Neuronal stem cell (in vitro differentiated cells): ENCODE measurements at places on chromosomes 6 and 20.

DNA sequence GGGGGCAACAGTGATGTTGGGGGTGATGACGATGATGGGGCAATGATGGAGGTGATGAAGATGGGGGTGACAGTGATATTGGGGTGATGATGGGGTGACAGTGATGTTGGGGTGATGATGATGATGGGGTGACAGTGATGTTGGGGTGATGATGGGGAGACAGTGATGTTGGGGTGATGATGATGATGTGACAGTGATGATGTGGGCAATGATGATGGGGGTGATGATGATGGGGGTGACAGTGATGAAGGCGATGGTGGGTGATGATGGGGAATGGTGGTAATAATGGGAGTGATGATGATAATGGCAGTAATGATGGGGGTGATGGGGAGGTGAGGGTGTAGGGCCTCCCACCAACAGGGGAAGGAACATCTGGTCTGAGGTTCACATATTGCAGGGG, 150.6 kb downstream of the ERMARD start:
- DNase-seq: no peak

- no peak for DNase-seq
These were observed 8.5 kb upstream of the CST11 start for GRCh38 chr20:23461180-23461579.

GRCh38 chr6:157312757-157313156, 10.6 kb downstream of the TMEM242 start:
- DNase-seq: peak; percentile 26

DNA sequence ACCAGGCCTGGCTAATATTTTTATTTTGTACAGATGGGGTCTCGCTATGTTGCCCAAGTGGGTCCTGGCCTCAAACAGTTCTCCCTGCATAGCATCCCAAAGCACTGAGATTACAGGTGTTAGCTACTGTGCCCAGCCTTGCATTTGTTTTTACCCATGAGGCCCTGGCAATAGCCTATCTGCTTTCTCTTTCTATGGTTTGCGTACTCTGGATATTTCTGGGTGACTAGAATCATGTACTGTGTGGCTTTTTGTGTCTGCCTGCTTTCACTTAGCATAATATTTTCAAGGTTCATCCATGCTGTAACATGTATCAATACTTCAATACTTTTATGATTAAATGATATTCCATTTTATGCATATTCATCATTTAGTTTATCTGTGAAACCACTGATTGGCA, 451.7 kb downstream of the GRIK2 start:
- no peak for DNase-seq

DNA sequence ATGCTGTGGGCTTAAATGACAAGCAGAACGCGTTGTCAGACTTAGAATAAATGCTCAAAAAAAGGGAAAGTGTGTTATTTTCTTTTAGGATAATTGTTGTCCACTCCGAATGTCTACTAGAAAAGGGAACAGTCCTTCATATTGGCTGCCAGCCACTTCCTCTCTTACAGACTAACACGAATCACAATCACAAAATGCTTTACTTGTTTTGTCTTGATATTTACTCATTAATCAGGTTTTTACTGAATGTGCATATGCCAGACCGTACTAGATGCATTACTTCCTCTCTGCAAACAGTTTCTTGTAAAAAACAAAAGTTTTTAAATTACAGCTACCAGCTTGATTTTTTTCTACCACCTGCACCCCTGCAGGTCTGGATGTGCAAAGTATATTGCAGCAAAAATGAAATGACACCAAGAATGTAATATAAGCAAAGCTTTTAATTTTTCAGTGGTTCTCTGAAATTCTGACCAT, 821 bp downstream of the DHX35 start:
- no peak for DNase-seq

- DNase-seq: no peak
These were observed 365.2 kb downstream of the PAX1 start for GRCh38 chr20:22070610-22071058.

DNA sequence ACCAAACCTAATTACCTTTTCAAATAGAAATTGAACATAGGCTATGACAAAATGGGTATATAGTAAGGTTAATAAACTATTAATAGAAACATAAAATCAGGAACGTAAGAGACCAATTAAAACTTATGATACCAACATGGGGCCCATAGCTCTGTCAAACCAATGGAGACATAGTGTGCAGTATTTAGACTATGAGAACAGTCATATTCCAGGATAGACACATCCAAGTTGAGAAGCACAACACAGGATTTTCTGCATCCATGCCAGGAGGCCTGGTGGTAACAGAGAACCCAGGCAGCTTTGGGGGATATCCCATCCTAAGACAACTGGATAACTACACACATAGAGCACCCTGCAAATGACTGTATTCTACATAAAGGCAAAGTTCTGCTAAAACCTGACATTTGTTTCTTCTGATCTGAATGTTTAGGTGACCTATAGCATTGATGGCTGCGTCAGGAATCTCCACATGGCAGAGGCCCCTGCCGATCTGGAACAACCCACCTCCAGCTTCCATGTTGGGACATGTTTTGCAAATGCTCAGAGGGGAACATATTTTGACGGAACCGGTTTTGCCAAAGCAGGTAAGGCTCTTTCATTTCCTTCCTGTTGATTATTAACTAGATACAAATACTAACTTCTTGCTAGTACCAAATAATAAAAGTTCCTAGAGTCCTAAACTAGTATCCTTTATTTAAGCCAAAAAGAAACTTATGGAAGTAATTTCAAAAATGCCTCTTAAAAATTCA, 202.7 kb downstream of the ARHGAP18 start:
- DNase-seq: no peak

DNA sequence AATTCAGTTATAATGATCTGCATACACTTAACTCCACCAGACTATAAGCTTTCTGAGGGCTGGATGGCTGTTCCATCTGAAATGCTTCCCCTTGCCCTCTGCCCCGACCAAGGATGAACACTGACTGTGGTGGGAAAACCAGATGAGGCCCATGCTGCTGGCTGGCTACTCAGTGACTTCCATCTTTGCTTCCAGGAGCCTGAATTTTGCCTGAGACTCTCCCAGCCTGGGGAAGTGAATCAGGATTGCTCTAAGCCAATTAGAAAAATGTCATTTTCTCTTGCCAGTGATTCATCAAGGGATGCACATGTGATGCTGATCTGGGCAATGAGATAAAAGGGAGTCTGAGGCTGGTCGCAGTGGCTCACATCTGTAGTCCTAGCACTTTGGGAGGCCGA, 1.7 kb upstream of the TOMM34 start:
- DNase-seq: no peak

GRCh38 chr6:137623293-137623692, 129.1 kb upstream of the OLIG3 start:
- DNase-seq: no peak

DNA sequence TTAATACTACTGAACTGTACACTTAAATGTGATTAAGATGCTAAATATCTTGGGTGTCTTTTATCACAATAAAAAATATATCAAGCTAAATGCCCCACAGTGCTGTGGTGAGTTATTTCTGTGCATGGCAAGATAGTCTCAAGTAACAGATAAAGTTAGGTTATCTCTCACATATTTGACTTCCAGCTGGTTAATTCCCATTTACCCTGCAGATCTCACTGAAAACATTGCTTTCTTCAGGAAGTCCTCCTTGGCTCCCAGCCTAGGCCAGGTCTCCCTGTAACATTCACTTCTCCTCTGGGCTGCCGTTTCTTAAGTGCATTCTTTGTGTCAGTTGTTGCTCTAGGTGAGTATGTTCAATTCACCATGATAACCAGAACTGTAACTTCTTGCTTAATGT, 59.1 kb downstream of the SLC22A1 start:
- DNase-seq: no peak

DNA sequence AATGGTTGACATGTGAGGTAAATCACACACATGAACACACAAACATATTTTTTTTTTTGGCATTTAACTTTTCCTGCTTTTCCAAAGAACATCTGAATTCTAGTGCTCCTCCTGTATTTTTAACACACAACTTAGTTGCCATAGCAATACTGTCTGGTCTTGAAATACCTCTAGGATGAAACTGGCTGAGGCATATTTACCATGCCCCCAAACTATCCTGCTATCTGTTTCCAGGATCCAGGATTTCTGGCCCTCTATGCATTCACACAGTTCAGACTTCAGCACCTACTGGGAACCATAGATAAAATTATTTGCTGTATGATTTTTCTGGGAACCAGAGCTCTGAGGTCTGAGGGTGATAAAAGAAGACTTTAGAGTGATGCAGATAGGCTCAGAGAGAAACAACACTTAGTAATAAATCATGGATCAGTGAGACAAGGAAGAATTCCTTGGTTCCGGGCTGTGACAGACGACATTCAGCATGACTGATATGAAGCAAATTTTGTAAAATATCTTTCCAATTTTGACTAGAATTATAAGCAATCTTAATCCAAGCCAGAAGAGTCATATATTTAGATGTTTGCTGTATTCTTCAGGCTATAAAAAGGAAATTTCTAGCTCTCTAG, 359.7 kb downstream of the BTBD9 start:
- DNase-seq: no peak

- no peak for DNase-seq
These were observed 44.5 kb upstream of the TULP1 start for GRCh38 chr6:35557239-35557638.

DNA sequence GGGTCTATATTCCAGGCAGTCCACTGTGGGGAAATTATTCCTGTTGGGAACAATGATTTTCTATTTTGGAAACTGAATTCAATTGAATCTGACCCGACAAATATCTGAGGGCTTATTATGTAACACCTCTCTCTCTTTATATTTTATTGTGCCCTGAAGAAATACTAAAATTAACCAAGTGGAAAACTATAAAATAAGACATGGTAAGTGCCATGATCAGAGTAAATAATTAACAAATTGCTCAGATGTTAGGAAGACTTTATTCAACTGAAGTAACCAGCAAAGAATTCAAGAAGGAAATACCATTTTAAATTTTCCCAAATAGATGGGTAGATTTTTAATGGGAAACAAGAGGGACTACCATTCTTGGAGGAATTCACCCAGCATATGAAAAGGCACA, 632.9 kb downstream of the MAFB start:
- DNase-seq: no peak

- DNase-seq: no peak
These were observed 14.6 kb downstream of the SYNJ2 start for GRCh38 chr6:157996201-157996712.

DNA sequence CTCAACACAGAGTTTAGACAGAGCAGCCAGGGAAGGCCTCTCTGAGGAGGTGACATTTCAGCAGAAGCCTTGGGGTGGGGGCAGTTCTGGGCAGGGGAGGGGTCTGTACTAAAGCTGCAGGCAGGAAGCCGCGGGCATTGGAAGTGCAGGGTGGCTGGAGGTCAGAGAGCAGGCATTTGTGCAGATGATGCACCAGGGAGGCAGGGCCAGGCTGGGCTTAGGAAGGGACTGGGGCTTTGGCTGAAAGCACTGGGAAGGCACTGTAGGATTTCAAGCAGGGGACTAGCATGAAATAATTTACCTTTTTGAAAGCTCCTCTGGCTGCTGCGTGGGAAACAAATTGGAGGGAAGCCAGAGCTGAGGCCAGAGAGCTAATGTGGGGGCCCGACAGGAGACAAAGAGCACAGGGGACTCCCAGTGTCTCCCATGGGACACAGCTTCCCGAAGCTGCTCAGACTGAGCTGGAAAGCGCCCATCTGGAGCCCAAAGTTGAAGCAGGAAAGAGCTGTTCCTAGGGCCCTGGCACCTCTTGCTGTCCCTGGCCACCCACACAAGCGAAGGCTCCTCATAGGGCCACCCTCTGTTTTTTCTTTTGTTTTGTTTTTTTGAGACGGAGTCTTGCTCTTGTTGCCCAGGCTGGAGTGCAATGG, 19.3 kb downstream of the ADA start:
- DNase-seq: no peak

- DNase-seq: no peak
These were observed 196.2 kb upstream of the SYNDIG1 start for GRCh38 chr20:24273251-24273650.

DNA sequence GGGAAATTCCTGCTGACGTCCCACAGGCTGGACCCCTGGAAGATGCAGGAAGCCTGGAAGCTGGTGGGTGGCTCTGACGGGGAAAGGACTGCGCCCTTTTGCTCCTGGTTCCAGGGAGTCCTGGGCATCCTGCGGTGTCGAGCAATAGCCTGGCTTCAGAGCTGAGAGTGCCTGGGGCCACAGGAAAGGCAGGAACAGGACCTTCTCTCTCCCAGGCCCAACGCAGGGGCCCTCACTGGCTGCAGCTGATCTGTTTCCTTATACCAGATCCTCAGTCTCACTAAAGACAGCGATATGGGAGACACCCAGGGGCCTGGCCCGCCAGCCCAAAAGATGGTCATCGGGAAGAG, 1.4 kb downstream of the B3GALT4 start:
- DNase-seq: no peak

GRCh38 chr6:108350528-108350927, 55.7 kb downstream of the AFG1L start:
- DNase-seq: no peak

- DNase-seq: no peak
These were observed 158.1 kb downstream of the DTNBP1 start for GRCh38 chr6:15504581-15505350.

- no peak for DNase-seq
These were observed 62.4 kb downstream of the AKAP7 start for GRCh38 chr6:131197716-131198115.

GRCh38 chr20:57658833-57659516, 38.7 kb upstream of the ZBP1 start:
- no peak for DNase-seq

- DNase-seq: no peak
These were observed 419.3 kb upstream of the HS3ST5 start for GRCh38 chr6:114762145-114762544.

DNA sequence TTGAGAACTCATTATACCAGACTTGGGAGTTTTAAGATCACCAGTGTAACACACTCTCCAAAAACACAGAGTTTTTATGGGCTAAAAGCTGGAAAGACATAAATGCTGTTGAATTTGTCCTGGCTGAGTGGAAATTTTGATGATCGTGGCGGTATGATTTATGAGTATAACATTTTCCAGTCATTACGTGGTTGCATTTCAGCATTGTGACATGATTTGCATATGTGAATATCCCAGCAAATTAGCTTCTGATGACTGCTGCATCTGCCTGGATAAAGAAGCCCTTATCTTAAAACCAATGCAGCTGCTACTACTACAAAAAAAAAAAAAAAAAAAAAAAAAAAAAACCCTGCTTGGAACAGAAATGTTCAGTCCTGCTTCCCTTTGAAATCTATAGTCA, 850.9 kb downstream of the TFAP2A start:
- no peak for DNase-seq

DNA sequence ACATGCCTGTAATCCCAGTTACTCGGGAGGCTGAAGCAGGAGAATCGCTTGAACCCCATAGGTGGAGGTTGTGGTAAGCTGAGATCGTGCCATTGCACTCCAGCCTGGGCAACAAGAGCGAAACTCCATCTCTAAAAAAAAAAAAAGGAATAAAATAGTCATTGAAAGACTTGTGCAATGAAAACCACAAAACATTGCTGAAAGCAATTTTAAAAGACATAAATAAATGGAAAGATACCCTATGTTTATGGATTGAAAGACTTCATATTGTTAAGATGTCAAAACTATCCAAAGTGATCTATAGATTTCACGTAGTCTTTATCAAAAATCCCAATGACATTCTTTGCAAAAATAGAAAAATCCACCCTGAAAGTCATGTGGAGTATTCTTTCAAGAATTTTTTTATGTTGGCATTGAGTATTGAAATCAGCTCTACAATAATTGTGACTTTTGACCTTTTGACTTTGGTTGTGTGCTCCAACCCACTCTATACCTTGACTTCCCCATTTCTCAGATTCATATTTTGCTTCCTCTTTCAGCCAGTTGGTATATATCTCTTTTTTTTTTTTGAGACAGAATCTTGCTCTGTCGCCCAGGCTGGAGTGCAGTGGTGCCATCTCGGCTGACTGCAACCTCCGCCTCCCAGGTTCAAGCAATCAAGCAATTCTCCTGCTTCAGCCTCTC, 45.5 kb upstream of the SLC23A2 start:
- no peak for DNase-seq
